ENCODE measurements at places on chromosomes 11 and 22. TPM values are rescaled to one million over a fixed set of nuclear protein-coding genes. Genes with fewer than 3 reads are reported as not detected.

Gene ACTN3
- total RNA-seq, result not detected

Gene XKR3
- total RNA-seq, result 0.54 TPM

Gene HTR3B
- not detected for total RNA-seq

Gene GAL
- total RNA-seq, result not detected

Gene CCDC116
- total RNA-seq, result 0.27 TPM

Gene TEX12
- not detected for total RNA-seq
